ENCODE measurements at places on chromosomes 3 and 15.
A peak's percentile ranks its signal among the peaks of the same experiment; 100 is the strongest.

DNA sequence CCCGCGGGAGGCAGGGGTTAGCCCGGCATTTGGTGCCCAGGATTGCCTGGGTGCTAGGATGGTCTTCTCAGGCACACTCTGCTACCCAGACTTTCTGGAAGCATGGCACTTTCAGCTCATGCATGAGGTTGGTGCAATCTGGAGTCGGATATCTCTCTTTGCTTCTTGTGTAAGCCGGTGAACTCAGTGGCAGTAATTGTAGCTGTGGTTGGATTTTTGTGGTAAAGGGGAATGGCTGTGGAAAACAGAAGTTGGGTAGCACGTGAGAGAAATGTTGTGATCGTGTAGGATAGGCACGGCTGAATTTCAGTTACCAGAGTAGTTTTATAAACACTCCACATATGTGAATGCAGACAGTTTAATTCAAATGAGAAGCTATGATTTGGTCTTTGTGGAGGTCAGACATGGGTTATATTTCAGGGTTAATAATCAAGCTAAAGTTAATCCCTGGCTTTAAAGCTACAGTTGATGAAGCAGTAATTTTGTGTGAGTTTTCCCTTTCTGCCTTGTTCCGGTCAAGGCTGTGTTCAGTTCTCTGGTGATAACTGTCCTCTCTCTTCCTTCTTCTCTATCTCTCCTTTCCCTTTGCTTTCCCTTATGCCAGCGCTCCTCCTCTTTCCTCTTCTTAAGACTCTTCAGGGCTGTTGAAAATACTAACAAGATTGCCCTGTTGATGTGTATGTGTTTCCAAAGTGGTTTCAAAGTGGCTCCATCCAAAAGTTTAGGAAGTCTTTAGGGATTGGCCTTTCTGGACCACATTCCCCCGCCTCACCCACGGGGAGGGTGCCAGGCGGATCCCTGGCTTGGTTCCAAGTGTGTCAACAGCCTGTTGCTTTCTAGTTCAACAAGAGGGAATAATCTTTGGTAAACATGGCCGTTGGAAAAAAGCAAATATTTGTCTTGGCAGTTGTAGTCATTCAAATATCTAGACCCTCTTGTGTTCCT is 404.6 kb upstream of the C2CD4B start:
- no peak for DNase-seq

DNA sequence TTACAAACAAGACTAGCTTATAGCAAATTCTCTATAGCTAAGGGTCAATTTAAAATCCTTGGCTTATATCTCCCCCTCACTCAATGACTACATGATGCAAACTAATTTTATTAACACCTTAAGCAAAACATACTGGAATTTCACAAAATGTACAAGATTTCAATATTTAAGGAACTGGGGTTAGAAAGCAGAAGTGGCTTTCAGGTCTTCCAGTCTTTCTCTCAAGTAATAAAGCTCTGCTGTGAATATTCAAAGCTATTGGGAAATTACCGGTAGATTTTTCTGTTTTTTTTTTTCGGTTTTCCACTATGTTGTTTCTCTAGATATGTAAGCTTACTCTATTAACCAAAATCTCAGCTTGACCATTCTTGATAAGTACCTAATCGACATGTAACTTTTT is 3.9 kb downstream of the EPM2AIP1 start:
- no peak for DNase-seq

DNA sequence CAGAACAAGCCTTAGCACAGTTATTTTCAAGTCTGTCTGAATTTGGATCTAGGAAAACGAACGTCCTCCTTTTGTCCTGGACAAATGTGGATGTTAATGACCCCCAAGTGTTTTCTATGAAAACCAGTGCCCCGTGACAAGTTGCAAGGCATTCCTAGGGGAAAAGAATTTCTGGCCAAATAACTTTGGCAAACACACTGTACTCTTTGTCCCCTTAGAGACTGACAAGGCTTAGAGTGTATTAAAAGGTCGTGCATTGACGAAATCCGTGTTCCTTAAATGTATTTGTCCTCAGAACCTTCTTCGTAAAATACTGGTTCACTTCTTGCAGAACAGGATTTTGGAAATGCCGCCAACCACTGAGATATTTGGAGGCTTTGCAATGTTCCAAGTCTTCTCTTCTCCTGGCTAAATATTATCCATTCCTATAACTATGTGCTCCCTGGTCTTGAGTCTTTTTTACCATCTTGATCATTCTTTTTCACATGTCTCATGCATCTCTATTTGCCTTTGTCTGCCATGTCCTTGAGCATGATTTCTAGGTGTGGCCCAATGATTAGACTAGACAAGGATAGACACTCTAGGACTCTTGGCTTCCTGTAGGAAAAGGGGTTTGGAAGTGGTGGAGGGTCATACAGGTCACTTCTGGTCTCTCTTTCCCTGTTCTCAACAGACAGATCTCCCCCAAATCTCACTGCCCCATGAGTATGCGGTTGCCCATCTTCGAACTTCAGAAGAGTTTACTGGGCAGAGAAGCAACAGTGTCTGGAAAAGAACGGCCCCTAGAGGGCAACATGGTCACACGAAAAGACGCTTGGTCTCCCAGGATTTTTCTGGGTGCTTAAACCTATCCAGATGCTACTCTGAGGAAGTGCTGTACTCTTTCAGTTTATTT is 117.5 kb downstream of the EDEM1 start:
- no peak for DNase-seq

- DNase-seq, result peak; percentile 52
Observed at GRCh38 chr3:66394019-66394752, 106.6 kb downstream of the LRIG1 start.

GRCh38 chr15:88619796-88620195 is 1.3 kb upstream of the AEN start:
- no peak for DNase-seq

- DNase-seq, result no peak
Observed at GRCh38 chr15:67415181-67415580, 105.8 kb upstream of the C15orf61 start.

GRCh38 chr15:63041974-63042876 is at the start of gene TPM1:
Gene TPM1 (plus strand): TSS chr15:63042747. CDS start chr15:63042830, 83 bp downstream.
- DNase-seq, result peak; percentile 25

GRCh38 chr3:24111711-24112110 is 166.6 kb downstream of the NR1D2 start:
- DNase-seq, result no peak

DNA sequence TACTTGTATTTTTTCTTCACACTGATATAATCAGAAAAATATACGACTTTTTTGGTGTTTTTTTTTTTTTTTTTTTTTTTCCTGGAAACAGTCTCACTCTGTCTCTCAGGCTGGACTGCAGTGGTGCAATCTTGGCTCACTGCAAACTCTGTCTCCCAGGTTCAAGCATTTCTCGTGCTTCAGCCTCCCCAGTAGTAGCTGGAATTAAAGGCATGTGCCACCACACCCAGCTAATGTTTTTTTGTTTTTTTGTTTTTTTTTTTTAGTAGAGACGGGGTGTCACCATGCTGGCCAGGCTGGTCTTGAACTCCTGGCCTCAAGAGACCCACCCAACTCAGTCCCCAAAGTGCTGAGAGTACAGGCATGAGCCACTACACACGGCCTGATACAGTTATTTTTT is 20.8 kb upstream of the DNAAF4 start:
- DNase-seq, result no peak

GRCh38 chr15:27223179-27223578 is 252.2 kb downstream of the GABRG3 start:
- no peak for DNase-seq

- DNase-seq, result no peak
Observed at GRCh38 chr15:62619526-62619925, 423.0 kb upstream of the TPM1 start.

- no peak for DNase-seq
Observed at GRCh38 chr15:48451241-48451640, 120.0 kb downstream of the DUT start.

- DNase-seq, result no peak
Observed at GRCh38 chr3:35789042-35789831, 149.9 kb downstream of the ARPP21 start.

- no peak for DNase-seq
Observed at GRCh38 chr15:78076231-78077052, 1.1 kb downstream of the TBC1D2B start.

DNA sequence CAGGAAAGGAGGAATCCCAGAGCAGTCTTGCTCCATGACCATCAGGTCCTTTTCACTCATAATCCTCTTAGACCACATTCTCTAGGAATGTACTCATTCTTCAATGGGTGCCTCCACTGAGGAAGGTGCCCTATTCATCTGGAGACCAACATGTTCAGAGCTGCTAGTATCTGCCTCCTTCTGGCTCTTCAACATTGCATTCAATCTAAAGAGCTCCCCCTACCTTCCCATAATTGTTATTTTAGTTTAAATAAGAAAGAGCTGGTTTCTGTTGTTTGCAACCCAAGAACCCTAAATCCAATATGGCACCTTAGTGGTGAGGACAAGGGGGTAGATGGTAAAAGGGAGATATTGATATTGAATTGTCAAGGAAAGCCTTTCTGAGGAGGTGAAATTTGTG is 67.6 kb downstream of the SCN11A start:
- no peak for DNase-seq

- peak; percentile 40 for DNase-seq
Observed at GRCh38 chr15:28984421-28985315, 98.9 kb downstream of the APBA2 start.

GRCh38 chr3:172622916-172623700 is 87.8 kb downstream of the NCEH1 start:
- no peak for DNase-seq

DNA sequence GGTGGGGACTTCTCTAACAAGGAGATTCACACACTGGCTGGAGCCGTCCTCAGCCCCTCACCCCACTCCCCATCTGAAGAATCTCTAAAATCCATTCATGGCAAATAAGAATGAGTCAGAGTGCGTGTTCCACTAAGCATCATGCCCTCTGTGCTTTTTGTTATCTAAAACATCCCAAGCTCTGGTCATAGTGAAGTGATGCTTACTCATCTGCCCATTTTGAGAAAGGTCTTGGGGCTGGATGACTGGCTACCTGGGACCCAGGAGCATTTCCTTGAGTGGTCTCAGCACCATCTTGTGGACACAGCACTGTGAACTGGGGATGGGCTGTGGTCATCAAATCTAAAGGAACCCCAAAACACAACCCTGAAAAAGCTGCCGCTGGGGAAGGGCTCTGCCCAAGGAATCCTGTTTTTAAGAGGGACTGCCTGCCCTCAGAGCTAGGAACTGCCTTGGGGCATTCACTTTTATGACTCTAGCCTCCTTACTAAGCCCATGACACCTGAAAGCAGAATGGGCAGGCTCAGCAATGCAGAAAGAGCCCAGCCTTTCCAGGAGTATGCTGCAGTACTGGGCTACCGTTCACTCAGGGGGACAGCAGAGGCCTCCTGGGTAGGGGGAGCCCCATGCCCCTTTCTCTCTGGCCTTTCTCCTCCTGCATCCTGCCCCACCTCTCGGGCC is 53.5 kb downstream of the ZBTB38 start:
- no peak for DNase-seq

DNA sequence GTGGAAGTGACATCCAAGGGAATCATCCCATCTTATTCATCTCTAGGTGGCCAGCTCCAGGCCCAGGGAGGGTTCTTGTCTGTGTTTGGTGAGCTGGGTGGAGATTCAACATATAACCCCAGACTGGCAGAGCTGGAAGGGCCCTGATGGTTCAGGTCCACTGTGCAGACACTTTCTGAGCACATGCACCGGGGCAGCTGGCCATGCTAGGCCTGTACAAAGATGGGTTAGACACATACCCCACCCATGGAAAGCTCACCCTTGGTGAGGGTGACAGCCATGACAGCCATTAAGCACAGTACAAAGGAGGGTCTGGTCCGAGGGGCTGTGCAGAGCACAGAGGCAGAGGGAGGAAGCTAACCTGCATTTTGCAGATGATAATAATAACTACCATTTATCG is 100.4 kb downstream of the CORO2B start:
- DNase-seq, result no peak

DNA sequence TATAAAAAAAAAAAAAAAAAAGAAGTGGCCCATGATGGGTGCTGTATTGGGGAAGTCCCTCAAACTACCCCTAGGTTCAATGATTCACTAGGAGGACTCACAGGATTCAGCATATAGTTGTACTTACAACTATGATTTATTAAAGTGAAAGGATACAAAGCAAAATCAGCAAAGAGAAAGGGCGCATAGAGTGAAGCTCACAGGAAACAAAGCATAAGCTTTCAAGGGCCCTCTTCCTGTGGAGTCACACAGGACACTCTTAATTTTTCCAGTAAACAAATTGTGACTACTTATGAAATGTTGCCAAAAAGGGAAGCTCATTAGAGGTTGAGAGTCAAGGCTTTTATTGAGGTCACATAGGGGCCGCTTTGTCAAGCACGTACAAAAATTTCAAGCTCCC is 153.7 kb upstream of the GAP43 start:
- DNase-seq, result no peak

- no peak for DNase-seq
Observed at GRCh38 chr15:88482263-88482662, 14.8 kb downstream of the MRPS11 start.

DNA sequence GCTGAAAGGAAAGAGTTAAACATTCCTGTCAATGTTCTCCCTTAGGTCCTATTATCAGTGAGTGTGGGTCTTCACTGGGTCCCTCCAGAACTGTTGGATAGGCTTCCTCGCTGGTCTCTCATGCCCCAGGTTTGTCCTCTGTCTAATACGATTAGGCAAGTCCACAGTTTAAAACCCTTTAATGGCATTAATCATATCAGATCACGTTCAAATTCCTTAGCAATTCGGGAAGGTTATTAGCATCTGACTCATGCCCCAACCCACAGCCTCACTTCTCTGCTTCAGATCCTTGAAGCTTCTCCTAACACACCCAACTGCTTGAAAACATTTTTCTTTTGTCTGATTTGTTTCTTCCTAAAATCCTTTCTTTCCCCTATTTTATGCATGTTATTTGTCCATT is 224.3 kb upstream of the ATP10A start:
- DNase-seq, result no peak

DNA sequence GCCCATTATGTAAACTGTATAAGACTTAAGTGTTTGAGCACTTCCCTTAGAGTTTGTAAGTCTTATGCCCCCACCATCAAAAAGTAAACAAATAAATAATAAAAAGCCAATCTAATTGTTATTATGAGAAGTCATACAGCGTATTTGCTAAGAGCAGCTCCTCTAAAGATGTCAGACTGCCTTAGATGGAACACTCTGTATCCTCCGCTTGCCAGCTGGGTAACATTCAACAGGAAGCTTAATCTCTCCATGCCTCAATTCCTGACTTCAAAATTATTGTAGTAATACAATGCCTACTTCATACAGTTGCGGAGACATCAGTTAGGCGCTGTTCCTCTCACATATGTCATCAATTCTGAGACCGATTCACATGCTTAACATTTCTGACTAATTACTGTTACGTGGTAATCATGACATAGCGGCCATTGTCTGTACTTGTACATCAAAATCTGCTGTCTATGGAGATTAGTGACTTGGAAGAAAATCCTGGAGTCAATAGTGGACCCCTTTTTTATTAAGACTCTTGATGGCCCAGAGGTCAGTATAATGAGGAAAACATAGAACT is 417.7 kb downstream of the LPP start:
- DNase-seq, result no peak

DNA sequence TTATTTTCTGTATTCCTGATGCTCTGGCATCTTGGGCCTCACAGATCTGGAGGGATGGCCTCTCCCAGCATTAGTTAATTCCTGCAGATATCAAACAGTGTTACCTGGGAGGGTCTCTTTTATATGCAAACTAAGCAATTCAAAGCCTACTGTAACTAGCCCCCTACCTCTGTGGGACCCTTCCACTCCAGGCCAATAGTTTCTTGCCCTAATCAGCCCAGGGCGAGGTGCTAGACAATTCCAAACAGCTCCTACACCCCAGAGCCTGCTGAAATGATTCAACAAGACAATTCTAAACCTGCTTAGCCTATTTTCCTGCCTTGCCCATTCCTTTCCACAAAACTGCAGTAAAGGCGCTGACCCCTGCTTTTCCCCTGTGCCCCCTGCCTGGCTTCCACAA is 106.6 kb upstream of the IGSF10 start:
- DNase-seq, result no peak

GRCh38 chr3:71542521-71543370 is 40.8 kb downstream of the FOXP1 start:
- DNase-seq, result no peak

Data from activated T-cell treated with anti-CD3 and anti-CD28 coated beads, Interleukin-2, amount 50 U/mL, for 1 hour (primary cell).